Activated T-cell treated with anti-CD3 and anti-CD28 coated beads, Interleukin-2, amount 50 U/mL, for 48 hours (primary cell): ENCODE measurements at places on chromosomes 6 and 20.

GRCh38 chr6:85865420-85866369 lies 223.0 kb upstream of the SYNCRIP start:
- no peak for DNase-seq

DNA sequence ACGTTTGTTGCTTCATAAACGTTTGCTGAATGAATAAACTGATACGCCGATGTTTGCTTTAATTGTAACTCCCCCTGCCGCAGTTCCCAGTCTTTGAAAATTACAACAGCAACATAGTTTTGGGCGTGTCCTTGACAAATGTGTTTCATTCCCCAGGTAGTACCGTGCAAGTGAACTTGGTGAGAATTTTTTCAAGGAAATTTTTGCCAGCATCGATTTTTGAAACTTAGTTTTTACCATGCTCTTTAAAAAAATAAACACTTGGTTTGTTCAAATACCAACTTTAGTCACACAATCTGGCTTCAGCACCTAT lies 60.1 kb downstream of the FAM217A start:
- no peak for DNase-seq

DNA sequence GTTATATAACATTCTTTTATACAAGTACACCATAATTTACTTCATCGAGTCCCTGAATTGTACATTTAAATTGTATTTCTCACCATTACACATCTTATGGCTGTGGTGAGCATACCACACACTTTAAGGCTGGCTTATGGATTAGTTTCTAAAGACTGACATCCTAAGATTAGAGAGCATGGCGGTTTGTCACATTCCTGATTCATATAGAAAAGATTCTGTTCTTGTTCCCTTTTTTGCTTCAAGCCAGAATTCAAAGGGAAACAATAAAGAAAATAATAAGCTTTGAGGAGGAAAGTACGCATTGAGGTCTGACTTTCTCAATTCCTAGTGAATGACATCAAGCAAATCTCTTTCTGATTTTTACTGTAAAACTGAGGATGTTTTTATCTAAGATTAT lies 2.5 kb downstream of the BTN1A1 start:
- no peak for DNase-seq

GRCh38 chr6:145813285-145814034 lies 1.1 kb downstream of the FBXO30 start:
- DNase-seq = no peak

DNA sequence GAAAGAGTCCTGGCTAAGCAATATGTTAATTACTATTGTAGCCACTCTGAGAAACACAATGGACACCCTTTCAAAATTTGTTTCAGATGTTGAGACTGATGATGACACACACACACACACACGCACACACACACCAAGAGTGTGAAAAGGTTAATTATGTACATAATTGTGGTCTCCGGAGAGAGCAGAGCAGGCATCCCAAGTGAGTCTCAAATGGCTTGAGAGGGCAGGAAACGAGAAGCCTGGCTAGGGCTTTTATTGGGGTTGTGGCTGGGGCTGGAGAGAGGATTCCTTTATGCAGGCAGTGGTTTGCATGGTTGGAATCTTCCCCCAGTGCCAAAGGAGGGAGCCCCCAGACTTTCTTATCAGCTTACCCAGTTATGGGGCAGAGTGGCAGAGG lies 38.2 kb upstream of the NKX2-4 start:
- DNase-seq = no peak

- no peak for DNase-seq
These were observed 26.4 kb downstream of the ZFAND3 start for GRCh38 chr6:37845930-37846329.

DNA sequence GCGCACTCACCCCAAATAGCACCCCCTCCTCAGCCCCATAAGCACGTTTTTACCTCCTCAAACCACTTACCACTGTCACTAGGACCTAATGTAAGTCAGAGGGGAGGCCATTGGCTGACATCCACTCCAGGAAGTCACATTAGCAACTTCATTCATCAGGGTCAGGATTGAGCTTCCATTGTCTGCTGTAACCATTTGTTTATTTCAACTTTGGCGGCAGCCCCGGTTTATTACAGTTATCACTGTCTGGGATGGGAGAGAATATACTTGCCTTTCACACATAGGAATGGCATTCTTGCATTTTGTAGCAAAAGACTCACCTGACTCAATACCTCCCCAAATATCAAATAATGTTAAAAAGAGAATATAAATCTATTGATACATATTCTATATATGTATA lies 38.3 kb downstream of the MAFB start:
- DNase-seq = no peak

GRCh38 chr20:24972341-24972740 lies 20.2 kb downstream of the APMAP start:
- peak; percentile 11 for DNase-seq

DNA sequence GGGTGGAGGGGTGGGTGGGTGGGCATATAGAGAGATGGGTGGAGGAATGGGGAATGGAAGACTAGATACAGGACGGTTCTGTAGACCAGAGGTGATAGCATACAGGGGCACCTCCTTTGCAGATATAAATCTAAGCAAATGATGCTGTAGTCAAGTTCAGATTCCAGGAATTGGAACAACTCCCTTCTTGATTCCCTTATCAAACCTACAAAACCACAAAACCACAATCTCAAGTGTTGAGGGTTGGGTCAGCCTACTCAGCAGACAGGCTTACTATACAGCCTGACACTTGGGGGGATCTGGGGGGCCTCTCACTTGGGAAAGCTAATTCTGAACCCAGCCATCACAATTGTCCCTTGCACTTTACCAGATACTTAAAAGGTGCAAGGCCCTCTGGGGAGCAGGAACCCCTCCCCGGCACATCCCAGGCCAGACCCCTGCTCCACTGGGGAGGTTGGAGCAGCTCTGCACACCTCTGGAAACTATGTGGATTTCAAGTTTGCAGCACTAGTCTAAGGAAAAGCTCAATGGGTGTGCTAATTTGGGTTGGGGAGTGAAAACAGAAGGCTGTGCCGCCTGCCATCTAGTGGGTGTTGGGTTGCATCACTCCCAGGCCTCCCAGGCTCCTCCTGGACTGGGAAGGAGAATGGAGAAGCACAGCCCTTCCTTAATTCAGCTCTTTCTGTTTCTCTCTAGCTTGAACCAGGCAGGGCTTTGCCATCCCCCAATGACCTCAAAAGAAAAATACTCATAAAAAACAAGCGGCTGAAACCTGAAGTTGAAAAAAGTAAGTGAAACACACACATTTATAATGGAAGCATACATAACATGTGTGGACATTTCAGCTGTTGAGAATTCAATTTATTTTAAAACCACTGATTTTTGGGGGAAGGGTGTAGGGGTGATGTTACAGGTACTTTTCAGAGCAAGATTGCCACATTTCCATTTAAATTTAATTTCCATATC lies 121.2 kb upstream of the LAMP5 start:
- DNase-seq = no peak

GRCh38 chr6:56946368-56946767 lies 8.5 kb upstream of the BEND6 start:
- no peak for DNase-seq

DNA sequence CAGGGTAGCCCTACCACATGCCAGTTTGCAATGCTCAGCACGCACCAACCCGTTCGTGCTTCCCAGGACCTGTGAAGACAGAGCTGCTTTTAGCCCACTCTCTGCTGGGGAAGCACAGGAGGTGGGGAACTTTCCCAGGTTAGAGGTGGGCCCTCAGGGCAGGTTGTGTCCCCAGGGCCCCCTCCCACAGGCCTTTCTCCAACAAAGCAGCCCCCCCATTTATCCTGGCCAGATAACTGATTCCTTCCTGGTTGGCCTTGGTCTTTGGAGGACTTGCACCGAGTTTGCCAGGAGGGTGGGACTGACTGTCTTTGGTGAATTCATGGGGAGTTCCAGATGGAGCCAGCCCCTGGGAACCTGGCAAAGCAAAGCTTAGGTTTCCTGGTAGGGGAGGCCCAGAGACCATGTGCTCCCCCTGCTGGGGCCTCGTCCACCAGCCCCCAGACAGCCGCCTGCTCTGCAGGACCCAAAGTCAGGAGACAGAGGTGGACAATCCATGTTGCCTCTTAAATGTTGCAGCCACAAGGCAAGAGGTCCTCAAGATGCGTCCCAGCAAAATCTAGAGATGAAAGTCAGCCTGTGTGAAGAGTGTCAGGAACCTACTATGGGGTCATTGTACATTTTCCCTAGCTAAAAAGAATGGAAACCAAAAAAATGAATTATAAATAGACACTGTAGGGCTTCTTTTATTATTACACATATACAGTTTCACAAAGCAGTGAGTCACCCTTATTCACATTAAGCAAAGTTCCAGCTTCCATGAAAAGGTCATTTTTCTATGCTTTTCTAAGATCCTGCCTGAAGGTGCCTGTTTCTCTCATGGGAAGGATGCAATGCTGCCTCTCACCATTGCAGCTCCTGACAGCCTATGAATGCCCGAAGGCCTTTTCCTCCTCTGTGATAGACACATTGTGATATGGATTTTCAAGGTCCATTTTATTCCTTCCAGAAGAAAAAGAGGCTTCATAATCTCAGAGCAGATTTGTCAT lies 497.8 kb downstream of the PREX1 start:
- DNase-seq = no peak

- no peak for DNase-seq
These were observed 27.1 kb downstream of the GSTA2 start for GRCh38 chr6:52736145-52736544.

DNA sequence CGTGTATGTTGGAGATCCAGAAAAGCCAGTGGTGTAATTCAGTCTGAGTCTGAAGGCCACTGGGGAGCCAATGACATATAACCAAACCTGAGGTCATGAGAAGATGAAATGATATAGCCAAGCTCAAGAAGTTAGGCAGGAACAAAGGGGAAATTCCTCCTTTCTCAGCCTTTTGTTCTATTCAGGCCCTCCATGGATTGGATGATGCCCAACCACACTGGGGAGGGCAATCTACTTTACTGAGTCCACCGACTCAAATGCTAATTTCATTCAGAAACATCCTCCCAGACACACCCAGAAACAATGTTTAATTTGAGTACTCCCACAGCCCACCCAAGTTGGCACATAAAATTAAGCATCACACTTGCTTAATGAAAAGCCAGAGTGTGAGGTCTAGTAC lies 183.6 kb downstream of the GJA1 start:
- no peak for DNase-seq

DNA sequence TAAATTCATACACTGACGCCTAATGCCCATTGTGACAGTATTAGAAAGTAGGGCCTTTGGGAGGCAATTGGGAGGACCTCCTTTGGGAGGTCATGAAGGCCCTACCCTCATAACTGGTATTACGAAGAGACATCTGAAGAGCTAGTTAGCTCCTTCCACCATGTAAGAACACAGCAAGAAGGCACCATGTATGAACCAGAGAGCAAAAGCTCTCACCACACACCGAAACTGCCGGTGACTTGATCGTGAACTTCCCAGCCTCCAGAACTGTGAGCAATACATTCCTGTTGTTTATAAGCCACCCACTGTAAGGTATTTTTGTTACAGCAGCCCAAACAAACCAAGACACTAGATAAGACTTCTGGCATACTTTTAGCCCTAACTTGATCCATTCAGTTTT lies 41.8 kb downstream of the GCLC start:
- no peak for DNase-seq

DNA sequence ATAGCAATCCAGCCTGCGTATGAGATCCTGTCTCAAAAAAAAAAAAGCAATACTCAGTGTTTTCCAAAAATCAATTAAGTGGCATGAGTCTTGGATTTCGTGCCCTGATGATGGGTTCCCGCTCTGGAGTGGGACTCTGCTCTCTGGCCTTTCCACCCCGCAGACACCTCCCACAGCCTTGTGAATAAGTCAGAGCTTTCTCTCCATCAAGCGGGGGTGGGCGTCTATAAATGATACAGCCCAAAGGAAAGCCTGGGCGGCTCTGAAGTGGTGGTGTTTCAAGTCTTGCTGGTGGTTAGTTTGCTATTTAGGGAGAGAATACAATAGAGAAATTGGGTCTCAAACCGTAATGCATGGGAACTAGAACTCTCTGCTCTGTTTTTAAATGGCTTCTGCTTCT lies 52.5 kb upstream of the TAGAP start:
- peak; percentile 80 for DNase-seq

- no peak for DNase-seq
These were observed 124.3 kb downstream of the GRM1 start for GRCh38 chr6:146153040-146153758.

DNA sequence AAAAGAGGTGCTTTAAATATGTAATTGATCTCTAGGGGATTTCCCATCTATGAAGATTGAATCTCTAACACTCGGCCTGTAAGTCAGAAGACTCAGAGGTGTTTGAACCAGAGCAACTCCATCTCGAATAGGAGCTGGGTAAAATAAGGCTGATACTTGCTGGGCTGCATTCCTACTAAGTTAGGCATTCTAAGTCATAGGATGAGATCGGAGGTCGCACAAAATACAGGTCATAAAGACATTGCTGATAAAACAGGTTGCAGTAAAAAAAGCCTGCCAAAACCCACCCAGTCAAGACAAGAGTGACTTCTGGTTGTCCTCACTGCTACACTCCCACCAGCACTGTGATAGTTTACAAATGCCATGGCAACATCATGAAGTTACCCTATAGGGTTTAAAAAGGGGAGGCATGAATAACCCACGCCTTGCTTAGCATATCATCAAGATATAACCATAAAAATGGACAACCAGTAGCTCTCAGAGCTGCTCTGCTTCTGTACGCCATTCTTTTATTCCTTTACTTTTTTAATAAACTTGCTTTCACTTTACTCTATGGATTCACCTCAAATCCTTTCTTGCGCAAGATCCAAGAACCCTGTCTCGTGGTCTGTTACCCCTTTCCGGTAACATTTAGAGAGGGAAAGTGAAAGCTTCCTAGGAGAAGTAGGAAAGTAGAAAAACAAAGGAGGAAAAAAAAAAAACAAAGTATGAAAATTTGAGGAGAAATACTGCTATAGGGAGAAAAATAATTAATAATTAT lies 129.7 kb upstream of the PHACTR1 start:
- DNase-seq = no peak

DNA sequence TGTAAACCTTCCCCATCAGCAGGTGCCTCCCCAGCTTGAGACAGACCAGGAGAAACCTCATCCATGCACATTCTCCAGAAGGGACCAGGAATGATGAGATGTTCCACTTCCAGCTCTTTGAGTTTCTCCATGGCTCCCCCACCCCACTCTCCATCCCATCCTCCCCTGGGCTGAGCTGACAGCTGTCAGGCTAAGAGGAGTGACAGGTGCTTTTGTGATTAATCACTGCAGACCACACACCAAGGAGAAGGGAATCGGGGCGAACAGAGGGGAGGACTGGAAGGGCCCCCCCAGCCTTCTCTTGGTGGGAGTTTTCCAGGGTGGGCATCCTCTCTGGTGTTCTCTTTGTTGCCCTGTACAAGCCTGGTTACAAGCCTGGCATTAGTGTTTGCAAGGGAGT lies 56.1 kb upstream of the ZFAND3 start:
- no peak for DNase-seq

GRCh38 chr6:36716476-36717093 lies 19.0 kb downstream of the RAB44 start:
- DNase-seq = no peak

DNA sequence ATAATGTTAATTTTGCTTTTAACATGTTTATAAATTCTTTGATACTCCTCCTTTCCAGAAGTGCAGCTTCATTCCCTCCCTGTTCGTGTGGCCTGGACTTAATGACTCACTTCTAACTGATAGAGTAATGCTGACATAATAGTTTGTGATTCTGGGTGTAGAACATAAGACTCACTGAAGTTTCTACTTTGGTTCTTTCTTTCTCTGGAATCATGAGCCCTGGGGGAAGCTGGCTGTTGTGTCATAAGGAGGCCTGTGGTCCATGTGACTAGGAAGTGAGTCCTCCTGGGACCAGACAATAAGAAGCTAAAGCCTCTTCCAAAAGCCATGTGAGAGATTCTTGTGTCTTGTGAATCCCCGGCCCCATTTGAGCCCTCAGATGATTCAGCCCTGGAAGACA lies 30.5 kb upstream of the HLA-G start:
- DNase-seq = no peak
